Stimulated activated CD8-positive, alpha-beta memory T cell treated with anti-CD3 and anti-CD28 coated beads, Interleukin-2, amount 100 ng/mL, for 48 hours (primary cell): ENCODE measurements at places on chromosomes 12 and 14.

GRCh38 chr12:121866331-121866730 lies 7.7 kb upstream of the HPD start:
- DNase-seq: no peak

- no peak for DNase-seq
Measured at GRCh38 chr12:66062290-66062625, 68.3 kb downstream of the LLPH start.

DNA sequence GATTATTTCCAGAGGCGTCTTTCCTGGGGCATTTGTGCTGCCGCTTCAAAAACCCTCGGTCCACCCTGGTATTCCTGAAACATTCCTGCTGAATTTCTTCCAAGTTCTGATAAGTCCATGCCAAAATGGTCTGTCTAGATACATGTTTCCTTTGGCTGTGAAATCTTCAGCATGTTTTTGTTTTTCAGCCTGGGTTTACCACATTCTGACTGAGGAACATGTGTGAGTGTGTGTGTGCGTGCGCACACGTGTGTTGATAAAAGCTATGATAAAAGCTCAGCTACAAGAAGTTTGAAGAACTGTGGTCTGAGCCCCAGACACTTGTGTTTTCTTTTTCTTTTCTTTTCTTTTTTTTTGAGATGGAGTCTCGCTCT lies 22.4 kb downstream of the ANKRD9 start:
- no peak for DNase-seq

GRCh38 chr14:53148671-53149070 lies 4.5 kb downstream of the DDHD1 start:
- no peak for DNase-seq

GRCh38 chr12:47652521-47653234 lies 53.2 kb downstream of the RPAP3 start:
- no peak for DNase-seq

DNA sequence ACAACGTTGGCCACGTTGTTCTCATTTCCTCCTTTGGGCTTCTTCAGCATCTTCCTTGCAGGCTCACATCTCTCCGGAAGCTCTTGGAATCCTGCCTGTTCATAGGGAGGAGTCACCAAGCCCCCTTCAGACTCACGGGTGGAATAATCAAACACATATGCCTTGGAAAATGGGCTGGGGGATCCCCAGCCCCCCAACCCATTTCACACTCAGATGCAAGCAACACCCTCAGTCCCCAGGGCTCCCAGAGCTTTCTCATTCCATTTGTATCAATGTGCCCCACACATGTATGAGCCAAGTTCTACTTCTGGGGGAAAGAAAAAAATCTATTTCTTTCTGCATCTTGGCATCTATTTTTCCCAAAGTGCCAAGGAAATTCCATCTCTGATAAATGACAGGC lies 33.1 kb downstream of the WSCD2 start:
- DNase-seq: no peak

DNA sequence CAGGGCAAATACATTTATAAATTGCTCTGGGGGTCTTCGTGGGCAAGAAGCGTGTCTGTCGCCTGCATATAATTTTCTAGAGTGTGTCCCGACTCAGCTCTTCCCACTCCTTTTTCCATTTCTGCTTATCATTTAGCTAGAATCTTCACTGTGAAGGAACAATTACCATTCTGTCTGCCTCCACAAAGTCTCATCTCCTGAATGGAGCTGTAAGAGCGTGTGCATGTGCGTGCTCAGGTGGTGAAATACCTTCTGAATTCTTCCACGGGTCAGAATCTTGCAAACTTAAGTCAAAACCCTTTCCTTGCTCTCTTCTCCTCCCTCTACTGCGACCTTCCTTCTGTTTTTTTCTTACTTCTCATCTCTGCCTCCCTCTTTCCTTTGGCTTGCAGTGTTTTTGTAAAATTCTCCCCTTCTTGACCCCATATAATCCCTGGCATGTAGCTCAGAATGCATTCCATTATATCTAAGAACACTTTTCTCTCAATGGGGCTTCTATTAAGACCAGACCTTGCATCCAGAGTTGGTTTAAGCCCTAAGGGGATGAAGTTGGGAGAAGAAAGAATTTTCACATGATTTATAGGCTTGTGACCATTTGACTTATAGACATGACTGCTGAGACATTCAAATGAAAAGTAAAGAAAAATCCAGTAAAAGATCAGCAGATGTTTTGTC lies 25.0 kb upstream of the GSG1 start:
- DNase-seq: no peak

DNA sequence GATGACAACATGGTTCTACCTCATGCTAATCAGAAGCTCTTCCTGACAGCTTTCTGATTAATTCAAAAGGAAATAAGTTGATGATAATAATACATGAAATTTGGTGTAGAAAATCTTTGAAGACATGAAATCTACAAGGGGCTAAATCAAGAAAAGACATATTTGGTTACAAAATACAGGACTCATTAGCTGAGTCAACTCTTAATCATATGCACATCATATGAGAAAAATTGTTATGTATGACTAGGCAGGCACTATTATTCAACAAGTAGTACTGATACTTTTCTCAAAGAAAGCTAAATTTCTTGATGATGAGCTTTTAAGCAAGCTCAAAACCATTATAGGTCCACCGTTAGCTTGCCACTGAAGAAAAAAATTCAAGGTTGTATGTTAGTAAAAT lies 7.1 kb downstream of the ABCC9 start:
- DNase-seq: no peak

- no peak for DNase-seq
Measured at GRCh38 chr12:48712209-48712608, 4.3 kb downstream of the CCNT1 start.

- no peak for DNase-seq
Measured at GRCh38 chr12:124305136-124305535, 10.2 kb downstream of the RFLNA start.

GRCh38 chr12:66964629-66965028 lies 285.8 kb upstream of the GRIP1 start:
- DNase-seq: peak; percentile 13

- DNase-seq: no peak
Measured at GRCh38 chr14:101132051-101132571, 228.6 kb upstream of the RTL1 start.

DNA sequence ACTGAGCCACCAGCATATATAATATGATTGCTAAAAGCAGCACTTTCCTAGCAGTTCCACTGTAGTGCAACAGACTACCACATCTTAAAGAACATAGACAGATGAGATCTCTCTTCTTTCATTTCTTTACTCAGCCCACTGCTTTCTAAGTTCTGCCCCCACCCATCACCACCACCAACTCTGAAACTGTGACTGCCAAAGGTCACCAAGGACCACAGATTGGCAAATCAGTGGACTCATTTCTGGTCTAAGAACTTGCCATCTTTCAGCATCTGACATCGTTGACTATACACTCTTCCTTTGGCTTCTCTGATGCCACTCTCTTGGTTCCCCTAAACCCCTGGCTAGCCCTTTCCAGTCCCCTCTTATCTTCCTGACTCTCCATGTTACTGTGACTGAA lies 38.4 kb downstream of the IFNG start:
- peak; percentile 37 for DNase-seq

GRCh38 chr14:76050797-76051392 lies 65.3 kb downstream of the IFT43 start:
- peak; percentile 26 for DNase-seq

- DNase-seq: no peak
Measured at GRCh38 chr14:70897464-70897863, 9.8 kb upstream of the PCNX1 start.

GRCh38 chr12:43728117-43728516 lies 30.5 kb downstream of the PUS7L start:
- DNase-seq: no peak

DNA sequence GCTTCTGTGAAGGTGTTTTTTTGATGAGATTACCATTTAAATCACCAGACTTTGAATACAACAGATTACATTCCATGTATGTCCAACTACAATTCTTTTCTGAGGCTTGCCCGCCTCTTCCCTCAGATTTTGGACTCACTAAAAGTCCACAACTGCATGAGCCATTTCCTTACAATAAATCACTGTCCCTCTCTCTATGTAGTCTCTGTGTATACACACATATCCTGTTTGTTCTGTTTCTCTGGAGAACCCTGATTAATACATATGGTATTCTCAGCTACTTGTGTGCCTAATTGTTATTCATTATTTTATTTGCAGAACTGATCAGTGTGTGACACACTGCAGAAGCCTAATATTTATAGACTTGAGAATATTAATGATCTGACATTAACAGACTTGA lies 2.4 kb upstream of the MIPOL1 start:
- no peak for DNase-seq

GRCh38 chr14:23861666-23862065 lies 91.9 kb upstream of the DHRS4 start:
- no peak for DNase-seq

- DNase-seq: no peak
Measured at GRCh38 chr14:68651652-68652432, 141.0 kb downstream of the ZFP36L1 start.

DNA sequence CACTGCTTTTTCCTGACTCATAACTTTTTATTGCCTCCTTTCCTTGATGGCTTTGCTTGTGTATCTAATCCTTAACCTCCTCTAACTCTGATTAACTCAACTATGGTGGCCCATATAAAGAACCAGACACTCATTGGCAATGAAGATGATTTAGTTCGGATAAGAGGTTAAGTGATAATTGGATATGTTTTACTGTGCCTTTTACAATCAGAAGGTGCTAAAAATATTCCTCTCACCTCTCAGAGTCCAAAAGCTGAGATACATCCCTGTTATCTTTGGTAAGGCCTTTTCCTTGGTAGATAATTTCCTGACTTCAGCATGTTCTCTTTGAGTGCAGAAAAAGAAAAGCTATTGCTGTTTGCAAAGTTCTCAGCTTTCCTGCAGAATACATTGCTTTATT lies 367.7 kb downstream of the SLC16A7 start:
- DNase-seq: no peak

DNA sequence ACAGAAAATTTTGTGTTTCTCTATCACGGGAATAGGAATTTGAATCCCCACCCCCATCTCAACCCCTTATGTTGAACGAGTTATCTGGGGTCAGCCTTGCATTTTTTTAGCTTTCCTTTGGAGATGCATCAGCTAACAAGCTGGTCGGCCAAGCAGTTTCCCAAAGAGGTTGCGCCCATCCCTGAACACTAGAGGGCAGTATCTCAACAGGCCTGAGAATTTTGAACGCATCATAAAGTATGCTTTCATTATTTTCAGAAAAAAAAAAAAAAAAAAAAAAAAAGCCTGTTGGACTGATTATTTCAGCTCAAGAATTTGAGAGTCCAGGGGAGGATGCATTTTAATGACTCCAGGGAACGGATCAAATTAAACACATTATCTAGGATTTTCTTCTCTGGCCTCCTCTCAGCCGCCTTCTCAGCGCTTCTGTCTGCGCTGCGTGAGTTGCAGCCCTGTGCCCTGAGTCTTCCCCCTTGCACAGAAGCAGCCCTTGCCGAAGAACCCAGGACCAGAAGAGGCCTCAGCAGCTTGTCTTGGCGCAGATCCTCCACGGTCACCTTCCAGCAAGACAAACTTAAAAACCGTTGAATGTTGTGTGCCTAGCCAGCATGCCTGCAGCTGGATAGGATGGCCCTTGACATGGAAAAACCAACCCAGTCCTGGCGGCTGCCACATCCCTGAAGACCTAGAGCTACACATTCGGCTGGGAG lies 76.6 kb upstream of the GZMB start:
- peak; percentile 38 for DNase-seq

- DNase-seq: no peak
Measured at GRCh38 chr14:68404652-68405183, 388.1 kb downstream of the ZFP36L1 start.

- DNase-seq: no peak
Measured at GRCh38 chr14:30252151-30252550, 306.8 kb upstream of the G2E3 start.

DNA sequence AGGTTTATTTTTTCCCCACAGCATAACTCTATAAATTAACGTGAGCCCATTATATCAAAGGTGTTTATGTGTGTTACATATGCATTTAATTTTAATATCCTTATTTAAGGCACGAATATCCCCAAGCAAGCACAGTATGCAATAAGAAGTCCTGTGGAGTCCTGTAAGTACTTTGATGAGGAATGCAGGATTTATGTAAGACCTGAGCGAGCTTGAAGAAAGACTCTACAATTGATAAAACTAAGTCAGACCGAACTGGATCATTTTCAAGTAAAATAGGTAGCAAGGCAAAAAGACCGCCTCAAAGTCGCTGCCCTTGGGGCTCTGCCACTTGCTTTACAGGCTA lies 755 bp downstream of the SLC25A21 start:
- no peak for DNase-seq

DNA sequence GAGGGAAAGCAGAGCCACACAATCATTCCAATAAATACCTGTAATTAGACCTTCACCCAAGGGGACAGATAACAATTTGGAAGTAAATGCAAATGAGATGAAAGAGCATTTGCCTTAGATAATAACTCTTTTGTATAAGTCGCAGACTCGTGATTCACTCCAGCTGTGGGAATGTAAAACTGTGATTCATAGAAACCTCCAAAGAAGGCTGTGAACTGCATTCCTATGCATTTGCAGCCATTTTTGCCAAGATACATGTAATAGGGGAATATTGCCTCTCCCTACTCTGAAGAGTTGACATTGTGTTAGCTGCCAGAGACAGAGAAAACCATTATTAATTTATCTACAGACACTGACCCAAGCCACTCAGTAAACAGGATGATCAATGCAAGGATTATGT lies 181.9 kb upstream of the ARHGAP5 start:
- DNase-seq: no peak

DNA sequence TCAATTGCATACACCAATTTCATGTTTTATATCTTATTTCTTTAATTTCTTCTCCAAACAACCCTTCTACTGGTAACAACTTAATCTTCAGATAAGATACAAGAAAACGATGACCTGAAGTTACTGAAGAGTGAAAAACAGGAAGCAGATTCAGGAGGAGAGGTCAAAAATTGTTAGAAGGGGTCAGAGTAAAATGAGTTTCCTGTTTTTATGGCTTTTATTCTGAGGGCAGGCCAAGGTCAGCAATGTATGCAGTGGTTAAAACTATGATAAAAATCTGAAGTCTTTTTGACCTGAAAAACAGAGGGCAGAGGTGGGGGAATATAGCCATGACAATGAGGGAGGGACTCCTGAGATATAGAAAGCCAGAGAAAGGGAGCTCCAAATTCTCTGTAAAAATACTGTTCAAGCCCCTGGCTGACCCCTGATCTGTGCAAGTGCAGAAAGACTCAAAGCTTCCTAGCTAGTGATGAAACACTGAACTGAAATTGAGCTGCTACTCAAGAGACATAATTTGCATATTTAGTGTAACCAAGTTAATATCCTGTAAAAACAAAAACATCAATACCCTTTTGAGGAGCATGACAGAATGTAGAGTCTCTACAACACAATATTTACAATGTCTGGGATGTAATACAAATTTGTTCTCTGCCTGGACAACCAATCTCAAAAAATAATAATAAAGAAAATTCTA lies 514.3 kb upstream of the SEL1L start:
- DNase-seq: no peak

DNA sequence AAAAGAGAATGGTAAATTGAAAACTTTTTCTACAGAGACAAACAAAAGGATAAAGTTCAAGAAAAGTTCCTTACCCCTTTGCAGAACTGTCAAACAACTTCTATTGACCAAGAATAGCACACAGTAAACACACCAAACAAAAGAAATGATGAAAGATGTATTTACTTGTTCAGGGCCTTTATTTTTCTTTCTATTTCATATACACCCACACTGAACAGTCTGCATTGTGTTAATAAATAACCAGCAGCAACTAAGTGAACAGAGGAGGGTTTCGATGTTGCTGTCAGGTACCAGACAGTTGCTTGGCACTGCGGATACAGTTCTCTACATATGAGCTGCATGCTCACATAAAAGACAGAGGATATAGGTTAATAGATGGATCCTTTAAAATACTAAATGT lies 122.1 kb downstream of the SOX5 start:
- DNase-seq: no peak
